ENCODE measurements at places on chromosomes 3 and 15. TPM values are rescaled to one million over a fixed set of nuclear protein-coding genes. Genes with fewer than 3 reads are reported as not detected.

The NR1D2 gene
- 24.0 TPM for total RNA-seq

The CYP11A1 gene
- 1.7 TPM for total RNA-seq

The SENP7 gene
- 8.4 TPM for total RNA-seq

The ADAMTS17 gene
- total RNA-seq: 2.9 TPM

GRCh38 chr3:145578471-145578870 is 582.5 kb downstream of the PLOD2 start:
- no peak overlapping the region for H3K4me3 ChIP-seq
- DNase-seq: no peak
- no peaks in the 10 kb centered on the region for H3K4me1 ChIP-seq
- H3K27ac ChIP-seq: no peak overlapping the region
- H3K36me3 ChIP-seq: no peaks in the 10 kb centered on the region

DNA sequence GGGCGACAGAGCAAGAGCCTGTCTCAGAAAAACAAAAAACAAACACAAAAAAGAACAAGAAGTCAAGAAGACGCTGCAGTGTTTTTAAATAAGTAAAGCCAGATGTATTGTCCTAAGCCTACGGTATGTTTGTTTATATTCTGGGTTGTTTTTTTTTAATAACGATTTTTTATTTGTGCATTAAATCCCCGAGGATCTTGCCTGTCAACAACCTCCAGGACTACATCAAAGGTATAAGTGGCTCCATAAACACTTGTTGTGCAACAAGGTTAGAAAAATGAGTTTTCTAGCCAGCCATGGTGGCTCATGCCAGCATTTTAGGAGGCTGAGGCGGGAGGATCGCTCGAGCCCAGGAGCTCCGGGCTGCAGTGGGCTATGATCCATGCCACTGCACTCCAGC is 26.1 kb downstream of the ITGB5 start:
- no peaks in the 10 kb centered on the region for H3K27me3 ChIP-seq
- peaks cover 22% of the 10 kb centered on the region for H3K36me3 ChIP-seq
- DNase-seq: no peak

DNA sequence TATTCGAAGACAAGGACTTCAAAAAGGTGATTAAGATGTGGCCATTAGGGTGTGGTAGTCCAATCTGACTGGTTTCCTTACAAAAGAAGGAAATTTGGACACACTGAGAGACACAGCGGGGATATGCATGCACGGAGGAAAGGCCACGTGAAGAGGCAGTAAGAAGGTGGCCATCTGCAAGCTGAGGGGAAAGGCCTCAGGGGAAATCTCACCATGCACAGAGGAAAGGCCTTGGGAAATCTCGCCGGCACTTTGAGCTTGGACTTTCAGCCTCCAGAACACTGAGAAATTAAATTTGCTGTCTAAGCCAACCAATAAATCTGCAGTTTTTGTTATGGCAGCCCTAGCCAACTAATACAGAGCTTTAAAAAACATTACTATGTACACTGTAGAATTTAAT is 78.8 kb downstream of the DLG1 start:
- DNase-seq: peak; percentile 44
- H3K4me3 ChIP-seq: no peak overlapping the region
- no peaks in the 10 kb centered on the region for H3K27me3 ChIP-seq
- H3K4me1 ChIP-seq: no peaks in the 10 kb centered on the region
- no peak overlapping the region for H3K27ac ChIP-seq

DNA sequence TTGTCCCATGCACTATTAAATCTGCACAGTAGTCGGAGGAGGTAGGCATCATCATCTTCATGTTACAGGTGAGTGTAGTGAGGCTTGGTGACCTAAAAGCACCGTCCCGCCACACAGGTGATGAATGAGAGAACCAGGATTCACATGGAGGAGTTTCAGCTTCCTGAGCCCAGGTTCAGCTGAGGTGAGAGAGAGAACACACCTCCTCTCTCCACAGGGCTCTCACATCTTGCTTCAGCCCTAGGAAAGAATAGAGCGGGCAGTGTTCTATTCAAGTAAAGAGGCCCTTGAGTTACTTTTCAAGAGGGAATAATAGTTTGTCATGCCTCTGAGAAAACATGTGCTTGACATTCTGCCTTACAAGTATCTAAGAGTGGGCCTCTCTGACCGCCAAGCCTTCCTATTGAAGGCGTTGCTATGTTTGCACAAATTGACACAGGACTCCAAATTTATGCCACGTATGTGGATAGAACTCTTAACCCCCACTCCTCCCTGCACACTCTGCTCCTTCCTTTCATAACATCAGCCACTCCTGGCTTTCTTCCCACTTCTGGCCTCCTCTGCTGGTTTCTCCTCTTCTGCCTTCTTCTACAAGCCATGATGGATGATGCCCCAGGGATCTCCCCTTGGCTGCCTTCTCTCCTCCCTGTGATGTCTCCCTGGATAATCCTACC is 138.3 kb upstream of the ABHD17C start:
- H3K4me1 ChIP-seq: no peaks in the 10 kb centered on the region
- no peak overlapping the region for H3K4me3 ChIP-seq
- H3K36me3 ChIP-seq: 0 out of 3 replicates have a peak, but pooled peaks cover 2% of the 10 kb centered on the region

GRCh38 chr3:179299999-179300613 is 22.7 kb upstream of the ZNF639 start:
- H3K27me3 ChIP-seq: no peaks in the 10 kb centered on the region
- H3K4me1 ChIP-seq: no peaks in the 10 kb centered on the region
- DNase-seq: no peak
- peaks cover 1% of the 10 kb centered on the region for H3K36me3 ChIP-seq

DNA sequence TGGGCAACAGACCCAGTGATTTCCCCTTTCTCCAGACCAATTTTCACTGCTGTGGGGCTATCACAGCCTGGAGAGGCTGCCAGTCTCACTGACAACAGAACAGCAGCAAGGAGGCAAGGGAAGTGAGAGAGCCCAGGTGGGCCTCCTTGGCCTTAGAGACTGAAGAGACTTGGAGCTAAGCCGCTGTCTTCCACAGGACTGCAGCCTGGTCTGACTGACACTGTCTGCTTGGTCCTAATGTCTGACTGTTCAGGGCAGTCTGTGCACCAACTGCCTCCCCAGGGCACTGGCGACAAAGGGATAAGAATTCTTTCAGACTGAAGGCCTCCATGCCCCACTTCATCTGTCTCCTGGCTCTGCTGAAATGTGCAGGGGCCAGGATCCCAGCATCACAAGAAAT is 11.5 kb downstream of the POMGNT2 start:
- H3K4me3 ChIP-seq: no peak overlapping the region
- no peaks in the 10 kb centered on the region for H3K27me3 ChIP-seq
- H3K36me3 ChIP-seq: no peaks in the 10 kb centered on the region
- no peaks in the 10 kb centered on the region for H3K4me1 ChIP-seq

DNA sequence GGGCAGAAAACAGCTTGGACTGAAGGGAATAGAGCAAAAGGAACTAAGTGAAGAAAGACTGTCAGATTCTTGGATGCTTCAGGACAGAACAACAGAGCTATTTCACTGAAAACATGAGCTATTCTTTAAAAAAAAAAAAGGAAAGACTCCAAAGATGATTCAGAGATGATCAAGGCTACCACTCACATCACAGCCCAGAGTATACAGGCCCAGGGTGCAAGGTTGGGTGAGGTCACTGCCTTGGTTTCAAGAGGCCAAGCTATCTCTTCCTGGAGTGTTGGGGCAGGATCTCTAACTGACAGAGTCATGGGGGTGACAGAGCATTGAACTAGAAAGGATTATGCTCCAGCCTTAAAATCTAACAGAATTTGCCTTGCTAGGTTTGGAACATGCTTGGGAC is 118.1 kb downstream of the AGBL1 start:
- no peaks in the 10 kb centered on the region for H3K27me3 ChIP-seq
- no peak for DNase-seq
- no peaks in the 10 kb centered on the region for H3K4me1 ChIP-seq
- H3K4me3 ChIP-seq: no peak overlapping the region
- no peak overlapping the region for H3K27ac ChIP-seq

GRCh38 chr3:25461946-25462345 is 33.9 kb downstream of the RARB start:
- no peak for DNase-seq
- no peaks in the 10 kb centered on the region for H3K36me3 ChIP-seq
- no peaks in the 10 kb centered on the region for H3K4me1 ChIP-seq
- H3K27ac ChIP-seq: no peak overlapping the region

DNA sequence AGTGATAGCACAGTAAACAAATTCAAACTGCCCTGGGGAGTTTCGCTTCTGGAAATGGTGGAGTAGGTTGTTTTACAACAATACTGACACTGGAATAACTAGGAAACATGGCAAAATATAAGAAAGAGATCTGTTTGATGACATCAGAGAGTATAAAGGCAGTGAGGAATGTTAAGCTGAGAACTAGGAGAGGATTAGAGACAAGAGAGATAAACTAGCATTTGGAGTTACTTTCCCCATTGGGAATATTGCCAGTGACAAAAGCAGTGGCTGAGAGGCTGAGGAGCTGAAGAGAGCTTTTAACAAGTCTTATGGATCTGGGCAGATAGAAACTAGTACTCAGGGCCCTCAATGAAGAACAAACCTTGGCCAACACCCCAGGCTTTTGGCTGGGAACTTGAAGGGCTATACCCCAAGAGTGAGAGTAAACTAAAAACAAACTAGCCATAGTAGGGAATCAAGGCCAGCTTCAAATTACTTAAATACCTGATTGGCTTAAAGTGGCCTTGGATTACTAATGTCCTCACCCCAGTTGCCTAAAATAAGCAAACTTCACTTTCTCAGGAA is 280.4 kb downstream of the KLF13 start:
- H3K4me3 ChIP-seq: no peak overlapping the region
- no peaks in the 10 kb centered on the region for H3K4me1 ChIP-seq
- no peak for DNase-seq
- H3K27ac ChIP-seq: no peak overlapping the region
- H3K27me3 ChIP-seq: no peaks in the 10 kb centered on the region

- H3K4me3 ChIP-seq: no peak overlapping the region
- H3K27ac ChIP-seq: no peak overlapping the region
- DNase-seq: peak; percentile 31
- no peaks in the 10 kb centered on the region for H3K36me3 ChIP-seq
Observed at GRCh38 chr3:175338775-175339535, 479.8 kb downstream of the NAALADL2 start.

DNA sequence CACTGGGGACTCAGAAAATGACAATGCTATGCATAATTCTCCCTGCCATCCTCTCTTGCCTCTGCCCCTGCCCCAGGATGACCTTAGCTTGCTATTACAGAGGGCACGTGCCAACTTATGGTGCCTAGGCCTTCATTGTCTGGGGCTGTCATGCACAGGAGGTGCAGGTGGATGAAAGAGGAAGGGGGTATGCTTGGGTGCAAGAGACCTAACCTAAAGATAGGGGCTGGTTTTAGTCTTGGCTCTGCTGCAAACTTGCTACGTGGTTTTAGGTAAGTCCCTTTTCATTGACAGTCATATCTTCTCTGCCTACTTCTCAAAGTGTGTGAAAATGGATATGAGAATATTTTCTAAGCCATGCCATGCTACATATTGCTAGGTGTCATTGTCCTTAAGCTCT is 161.3 kb downstream of the EPHB1 start:
- H3K36me3 ChIP-seq: no peaks in the 10 kb centered on the region
- H3K4me1 ChIP-seq: no peaks in the 10 kb centered on the region
- no peak for DNase-seq
- H3K4me3 ChIP-seq: no peak overlapping the region

DNA sequence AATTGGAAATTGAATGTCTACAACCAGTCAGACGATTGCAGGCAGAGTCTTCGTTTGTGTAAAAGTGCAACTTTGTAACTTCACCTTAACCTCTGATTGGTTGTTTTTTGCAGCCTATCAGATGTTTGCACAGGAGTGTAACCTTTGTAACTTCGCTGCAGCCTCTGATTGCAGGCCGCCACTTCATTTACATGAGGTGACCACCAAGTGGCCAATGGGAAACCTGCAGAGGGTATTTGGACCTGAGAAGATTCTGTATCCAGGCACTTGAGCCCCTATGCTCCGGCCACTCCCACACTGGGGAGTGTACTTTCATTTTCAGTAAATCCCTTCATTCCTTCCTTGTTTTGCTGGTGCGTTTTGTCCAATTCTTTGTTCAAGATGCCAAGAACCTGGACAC is 68.1 kb upstream of the PFN2 start:
- no peaks in the 10 kb centered on the region for H3K27me3 ChIP-seq
- H3K36me3 ChIP-seq: no peaks in the 10 kb centered on the region
- H3K4me1 ChIP-seq: peaks cover 22% of the 10 kb centered on the region
- H3K27ac ChIP-seq: no peak overlapping the region
- DNase-seq: peak; percentile 38

DNA sequence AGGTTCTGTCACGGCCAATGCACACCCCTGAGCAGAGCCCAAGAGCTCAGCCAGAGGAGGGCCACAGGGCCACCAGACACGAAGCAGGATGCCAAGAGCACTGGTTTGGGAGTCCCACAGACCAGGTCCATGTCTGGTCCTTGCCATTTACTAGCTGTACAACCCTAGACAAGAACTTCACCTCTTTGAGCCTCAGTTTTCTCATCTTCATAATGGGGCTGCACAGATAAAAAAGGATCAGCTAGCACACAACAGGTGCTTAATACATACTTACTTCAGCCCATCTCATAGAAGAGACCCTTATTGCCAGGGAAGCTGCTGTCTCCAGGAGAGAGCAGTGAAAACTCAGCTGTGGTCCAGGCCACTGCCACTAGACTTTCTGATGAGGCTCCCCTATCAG is 152.0 kb downstream of the NUP210 start:
- H3K27ac ChIP-seq: no peak overlapping the region
- DNase-seq: no peak
- no peaks in the 10 kb centered on the region for H3K27me3 ChIP-seq
- H3K4me1 ChIP-seq: no peaks in the 10 kb centered on the region

DNA sequence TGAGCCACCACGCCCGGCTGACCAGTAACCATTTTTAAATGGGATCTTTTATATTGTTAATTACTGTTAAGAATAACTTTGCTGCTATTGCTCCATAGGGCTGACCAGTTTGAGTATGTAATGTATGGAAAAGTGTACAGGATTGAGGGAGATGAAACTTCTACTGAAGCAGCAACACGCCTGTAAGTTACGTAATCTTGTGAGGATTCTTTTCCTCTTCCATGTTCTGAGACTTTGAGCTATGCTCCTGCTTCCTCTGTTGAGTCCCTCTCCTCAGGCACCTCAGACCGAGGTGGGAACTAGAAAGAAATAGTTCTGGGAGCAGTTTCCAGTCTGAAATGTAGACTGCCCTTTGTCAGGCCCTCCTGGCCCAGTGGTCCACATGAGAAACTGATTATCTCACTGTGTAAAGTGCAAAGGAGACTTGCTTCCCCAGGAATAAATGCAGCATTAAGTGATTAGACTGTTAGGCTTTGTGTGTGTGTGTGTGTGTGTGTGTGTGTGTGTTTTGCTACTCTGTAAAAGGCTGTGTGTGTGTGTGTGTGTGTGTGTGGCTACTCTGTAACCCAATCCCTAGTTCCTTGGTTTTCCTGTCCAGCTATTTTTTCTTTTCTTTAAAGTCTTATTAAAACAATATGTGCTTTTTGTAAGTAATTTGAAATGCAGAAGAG is 5.2 kb downstream of the POLR2H start:
- H3K4me3 ChIP-seq: no peak overlapping the region
- no peaks in the 10 kb centered on the region for H3K4me1 ChIP-seq
- no peak for DNase-seq
- no peak overlapping the region for H3K27ac ChIP-seq
- no peaks in the 10 kb centered on the region for H3K27me3 ChIP-seq
